SJSA1 (cell line): ENCODE measurements at places on chromosomes 4 and X.

DNA sequence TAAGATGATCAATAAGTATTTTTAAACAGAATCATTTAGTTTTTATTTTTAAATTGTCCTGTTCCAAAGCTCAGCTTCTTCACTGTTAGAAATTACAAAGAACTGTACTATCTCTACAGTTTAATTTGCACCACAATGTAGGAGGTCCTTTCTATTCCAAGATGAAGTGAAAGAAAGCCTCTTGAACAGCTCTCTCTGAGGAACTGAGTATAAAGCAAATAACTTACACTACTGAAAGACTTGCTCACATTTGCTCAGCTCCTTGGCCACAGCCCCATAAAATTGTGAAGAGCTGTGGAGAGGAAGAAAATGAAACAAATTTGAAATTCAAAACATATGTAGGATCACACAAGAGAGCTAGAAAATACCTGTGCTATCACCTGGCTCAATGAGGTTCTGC is 68.6 kb downstream of the ENPEP start:
- H3K4me3 ChIP-seq, result no peak overlapping the region
- no peak overlapping the region for H3K27ac ChIP-seq
- H3K36me3 ChIP-seq, result no peaks in the 10 kb centered on the region
- DNase-seq, result no peak

- DNase-seq, result no peak
- H3K36me3 ChIP-seq, result no peaks in the 10 kb centered on the region
- no peak overlapping the region for H3K27ac ChIP-seq
- no peaks in the 10 kb centered on the region for H3K27me3 ChIP-seq
Observed at GRCh38 chrX:132819711-132820264, 138.6 kb downstream of the HS6ST2 start.

- no peaks in the 10 kb centered on the region for H3K27me3 ChIP-seq
- no peak for DNase-seq
- H3K4me3 ChIP-seq, result no peak overlapping the region
- no peak overlapping the region for H3K27ac ChIP-seq
Observed at GRCh38 chr4:153741541-153741940, 18.3 kb downstream of the RNF175 start.

- no peak overlapping the region for H3K27ac ChIP-seq
- no peak overlapping the region for H3K4me3 ChIP-seq
- H3K4me1 ChIP-seq, result no peaks in the 10 kb centered on the region
- no peaks in the 10 kb centered on the region for H3K27me3 ChIP-seq
- DNase-seq, result no peak
Observed at GRCh38 chr4:155033604-155034003, 174.8 kb upstream of the NPY2R start.

DNA sequence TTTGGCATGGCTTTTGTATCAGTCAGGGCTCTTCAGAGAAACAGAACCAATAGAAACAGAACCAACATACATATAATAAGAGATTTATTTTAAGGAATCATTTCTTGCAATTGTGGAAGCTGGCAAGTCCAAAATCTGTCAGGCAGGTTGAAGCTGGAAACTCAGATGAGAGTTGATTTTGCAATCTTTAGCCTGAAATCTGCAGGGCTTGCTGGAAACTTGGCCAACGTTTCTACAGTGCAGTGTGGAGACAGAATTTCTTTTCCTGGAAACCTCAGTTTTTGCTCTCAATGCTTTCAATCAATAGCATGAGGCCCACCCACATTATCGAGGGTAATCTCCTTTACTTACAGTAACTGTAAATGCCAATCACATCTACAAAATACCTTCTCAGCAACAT is 45.4 kb downstream of the COMMD8 start:
- H3K4me1 ChIP-seq, result no peaks in the 10 kb centered on the region
- no peak overlapping the region for H3K27ac ChIP-seq
- DNase-seq, result no peak
- no peaks in the 10 kb centered on the region for H3K36me3 ChIP-seq
- H3K4me3 ChIP-seq, result no peak overlapping the region

GRCh38 chrX:150610446-150610845 is 42.0 kb downstream of the MTM1 start:
- no peak overlapping the region for H3K4me3 ChIP-seq
- no peak for DNase-seq
- no peaks in the 10 kb centered on the region for H3K27me3 ChIP-seq
- no peak overlapping the region for H3K27ac ChIP-seq
- no peaks in the 10 kb centered on the region for H3K4me1 ChIP-seq

- H3K4me1 ChIP-seq, result no peaks in the 10 kb centered on the region
- peaks cover 7% of the 10 kb centered on the region; the same call in 1 of the 2 replicates for H3K36me3 ChIP-seq
- no peak overlapping the region for H3K27ac ChIP-seq
Observed at GRCh38 chr4:122212880-122213279, 60.7 kb downstream of the BLTP1 start.

DNA sequence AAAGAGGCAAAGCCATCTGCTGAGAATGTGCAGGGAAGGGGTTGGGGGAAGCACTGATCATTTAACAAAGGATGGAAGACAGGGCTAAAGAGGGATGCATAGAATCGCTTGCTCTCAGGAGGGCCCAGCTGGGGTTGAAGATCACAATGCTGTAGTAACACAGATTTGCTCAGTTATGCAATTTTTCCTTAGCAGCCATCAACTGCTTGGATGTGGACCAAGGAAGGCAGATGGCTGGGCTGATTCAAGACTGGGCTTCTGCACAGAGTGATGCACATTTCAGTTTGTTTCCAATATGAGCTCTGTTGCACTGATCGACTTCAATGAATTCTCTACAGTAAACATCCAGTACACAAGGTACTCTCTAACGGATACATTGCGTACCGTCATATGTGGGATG is 127.8 kb upstream of the TBL1X start:
- H3K4me1 ChIP-seq, result peaks cover 26% of the 10 kb centered on the region
- DNase-seq, result no peak
- H3K4me3 ChIP-seq, result no peak overlapping the region
- no peak overlapping the region for H3K27ac ChIP-seq

DNA sequence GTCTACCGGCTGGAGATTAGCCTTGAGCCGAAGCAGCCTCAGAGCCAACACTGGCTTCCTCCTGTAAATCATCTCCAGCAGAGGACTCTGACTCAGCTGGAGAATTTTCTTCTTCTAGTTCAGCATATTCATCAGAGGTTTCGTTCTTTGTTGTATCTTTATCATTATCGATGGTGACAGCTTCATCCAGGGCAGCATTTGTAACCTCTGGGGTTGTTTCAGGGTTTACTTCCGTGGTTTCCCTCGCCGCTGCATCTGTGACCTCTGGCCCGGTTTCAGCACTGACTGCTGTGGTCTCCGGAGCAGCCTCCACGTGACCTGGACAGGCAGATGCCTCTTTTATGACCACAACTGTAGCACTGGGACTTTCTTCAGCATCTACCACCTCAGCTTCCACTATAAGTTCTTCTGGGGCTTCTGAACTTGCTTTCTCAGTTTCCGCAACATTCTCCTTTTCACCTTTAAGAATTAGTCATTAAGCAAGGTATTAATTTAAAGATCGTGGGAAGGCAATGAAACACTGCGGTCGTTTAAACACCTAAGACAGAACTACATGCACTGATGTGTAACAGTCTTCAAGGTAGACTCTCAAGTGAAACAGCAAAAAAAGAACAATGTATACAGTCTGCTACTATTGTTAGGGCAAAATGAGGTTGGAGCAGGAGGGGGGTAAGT is 13.3 kb downstream of the MGARP start:
- no peaks in the 10 kb centered on the region for H3K27me3 ChIP-seq
- H3K27ac ChIP-seq, result peak overlapping the region; percentile 18; the same call in 1 of the 2 replicates
- H3K4me1 ChIP-seq, result peaks cover 11% of the 10 kb centered on the region

- no peaks in the 10 kb centered on the region for H3K4me1 ChIP-seq
- H3K27ac ChIP-seq, result no peak within 1 kb of the TSS
- no peaks in the 10 kb centered on the region for H3K27me3 ChIP-seq
Observed at GRCh38 chr4:5019274-5019673, at the start of gene CYTL1. TSS of gene CYTL1 (minus strand) at chr4:5019458. CDS start at chr4:5019445, 13 bp downstream.

- H3K4me3 ChIP-seq, result peak overlapping the region; percentile 61
- H3K4me1 ChIP-seq, result peaks cover 16% of the 10 kb centered on the region
Observed at GRCh38 chr4:110636680-110637407, 14.0 kb upstream of the PITX2 start.

DNA sequence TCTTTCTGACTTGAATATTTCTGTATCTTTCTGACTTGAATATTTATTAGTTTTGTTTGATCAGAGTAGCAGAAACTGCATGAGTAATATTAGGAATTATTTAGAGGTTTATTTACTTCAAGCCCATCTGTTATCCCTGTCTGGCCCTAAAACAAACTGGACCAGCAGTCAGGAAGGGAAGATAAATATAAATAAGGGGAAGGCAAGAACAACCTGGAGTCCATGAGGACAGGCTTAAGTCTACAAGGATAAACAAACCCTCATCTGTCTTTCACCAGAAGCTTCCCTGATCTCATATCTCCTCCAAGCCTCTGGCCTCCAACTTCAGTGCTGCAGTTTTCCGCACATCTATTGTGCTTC is 524.9 kb downstream of the CENPC start:
- H3K4me3 ChIP-seq, result no peak overlapping the region
- H3K27me3 ChIP-seq, result no peaks in the 10 kb centered on the region
- DNase-seq, result no peak
- peak overlapping the region; percentile 87 for H3K27ac ChIP-seq

DNA sequence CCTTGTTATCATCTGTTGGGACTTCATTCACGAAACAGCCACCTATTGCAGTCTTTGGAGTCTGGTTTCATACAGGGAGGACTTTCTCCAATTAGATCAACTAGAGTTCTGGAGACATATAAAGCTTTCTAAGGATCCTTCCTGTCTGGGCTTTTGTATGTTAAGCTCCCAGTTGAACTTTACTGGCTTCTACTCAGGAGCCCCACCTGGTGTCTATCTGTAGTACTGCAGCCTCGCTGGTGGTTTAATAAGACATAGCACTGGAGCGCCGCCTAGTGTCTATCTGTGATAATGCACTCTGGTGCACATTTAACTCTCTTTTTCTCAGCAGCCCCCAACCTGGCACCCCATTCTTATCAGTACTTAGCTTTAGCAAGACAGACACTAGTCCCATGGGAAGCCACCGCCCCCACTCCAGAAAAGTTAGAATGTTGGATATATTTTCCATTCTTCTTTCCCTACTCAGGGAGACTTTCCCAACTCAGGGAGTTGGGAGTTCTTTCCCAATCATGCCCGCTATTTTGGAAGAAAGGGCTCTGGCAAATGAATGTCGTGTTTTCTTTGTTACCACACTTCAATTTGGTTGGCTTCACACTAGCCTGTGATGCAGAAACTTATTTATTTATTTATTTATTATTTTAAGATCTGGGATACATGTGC is 36.9 kb upstream of the SYTL4 start:
- no peaks in the 10 kb centered on the region for H3K27me3 ChIP-seq
- no peak overlapping the region for H3K27ac ChIP-seq
- no peaks in the 10 kb centered on the region for H3K36me3 ChIP-seq
- DNase-seq, result peak; percentile 44
- no peak overlapping the region for H3K4me3 ChIP-seq

DNA sequence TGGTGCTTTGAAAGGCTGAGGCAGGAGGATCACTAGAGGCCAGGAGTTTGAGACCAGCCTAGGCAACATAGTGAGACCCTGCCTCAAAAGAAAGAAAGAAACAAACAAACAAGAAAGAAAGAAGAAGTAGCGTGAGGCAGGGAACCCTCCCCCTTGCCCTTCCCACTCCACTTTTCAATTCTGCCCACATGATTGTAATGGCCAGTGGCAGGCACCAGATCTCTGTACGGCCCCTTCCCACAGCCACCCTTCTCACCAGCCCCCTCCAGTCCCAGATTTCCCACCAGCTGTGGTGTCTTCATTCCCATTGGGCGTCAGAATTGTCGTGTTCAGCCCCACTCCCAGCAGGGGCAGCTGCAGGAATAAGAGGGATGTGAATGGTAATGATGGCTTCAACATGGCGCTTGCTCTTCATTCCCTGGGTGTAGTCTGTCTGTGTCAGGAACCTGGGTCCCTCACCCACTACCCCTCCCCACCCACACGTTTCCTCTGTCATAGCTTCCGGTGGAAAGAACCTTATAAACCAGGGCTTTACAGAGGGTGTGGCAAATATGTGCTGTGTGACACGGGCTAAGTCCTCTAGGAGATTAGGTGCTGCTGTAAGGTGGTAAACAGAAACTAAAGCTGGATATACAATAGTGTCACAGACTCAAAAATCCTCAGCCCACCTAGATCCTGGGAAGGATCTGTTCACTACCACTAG is at the start of gene IL2RG:
IL2RG (minus strand) TSS at position 437 of the 703 bp plus-strand sequence; CDS start at position 399, 38 bp downstream.
- no peaks in the 10 kb centered on the region for H3K27me3 ChIP-seq
- H3K27ac ChIP-seq, result no peak within 1 kb of the TSS
- H3K4me3 ChIP-seq, result no peak within 1 kb of the TSS
- no peaks in the 10 kb centered on the region for H3K36me3 ChIP-seq

GRCh38 chr4:118974758-118975157 is 86.1 kb downstream of the SYNPO2 start:
- no peaks in the 10 kb centered on the region for H3K27me3 ChIP-seq
- H3K4me1 ChIP-seq, result no peaks in the 10 kb centered on the region
- no peak for DNase-seq
- no peak overlapping the region for H3K4me3 ChIP-seq
- H3K27ac ChIP-seq, result no peak overlapping the region

- no peak for DNase-seq
- H3K4me1 ChIP-seq, result peaks cover 10% of the 10 kb centered on the region
- H3K27ac ChIP-seq, result no peak overlapping the region
- peak overlapping the region; percentile 79; the same call in 1 of the 2 replicates for H3K4me3 ChIP-seq
- H3K27me3 ChIP-seq, result no peaks in the 10 kb centered on the region
Observed at GRCh38 chr4:74159143-74159709, 1.3 kb downstream of the MTHFD2L start.

DNA sequence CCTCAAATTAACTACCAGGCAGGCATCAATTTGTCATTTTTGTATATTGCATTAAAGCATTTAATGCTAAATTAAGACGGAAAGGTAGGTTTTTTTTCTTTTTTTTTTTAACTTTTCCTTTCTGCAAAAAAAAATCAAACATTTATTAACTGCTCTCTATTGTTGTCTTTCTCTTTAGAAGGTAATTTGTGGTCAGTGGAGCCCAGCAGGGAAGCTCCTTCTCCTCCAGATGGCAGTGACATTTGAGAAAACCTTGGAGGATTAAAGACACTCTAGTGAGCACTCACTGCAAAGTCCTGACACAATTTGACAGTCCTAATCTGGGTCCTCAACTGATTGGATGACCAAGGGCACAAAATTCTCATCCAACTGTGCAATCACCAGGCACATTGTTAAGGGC is 102.4 kb downstream of the SLIT2 start:
- no peaks in the 10 kb centered on the region for H3K36me3 ChIP-seq
- no peaks in the 10 kb centered on the region for H3K4me1 ChIP-seq
- H3K27ac ChIP-seq, result no peak overlapping the region
- no peaks in the 10 kb centered on the region for H3K27me3 ChIP-seq

DNA sequence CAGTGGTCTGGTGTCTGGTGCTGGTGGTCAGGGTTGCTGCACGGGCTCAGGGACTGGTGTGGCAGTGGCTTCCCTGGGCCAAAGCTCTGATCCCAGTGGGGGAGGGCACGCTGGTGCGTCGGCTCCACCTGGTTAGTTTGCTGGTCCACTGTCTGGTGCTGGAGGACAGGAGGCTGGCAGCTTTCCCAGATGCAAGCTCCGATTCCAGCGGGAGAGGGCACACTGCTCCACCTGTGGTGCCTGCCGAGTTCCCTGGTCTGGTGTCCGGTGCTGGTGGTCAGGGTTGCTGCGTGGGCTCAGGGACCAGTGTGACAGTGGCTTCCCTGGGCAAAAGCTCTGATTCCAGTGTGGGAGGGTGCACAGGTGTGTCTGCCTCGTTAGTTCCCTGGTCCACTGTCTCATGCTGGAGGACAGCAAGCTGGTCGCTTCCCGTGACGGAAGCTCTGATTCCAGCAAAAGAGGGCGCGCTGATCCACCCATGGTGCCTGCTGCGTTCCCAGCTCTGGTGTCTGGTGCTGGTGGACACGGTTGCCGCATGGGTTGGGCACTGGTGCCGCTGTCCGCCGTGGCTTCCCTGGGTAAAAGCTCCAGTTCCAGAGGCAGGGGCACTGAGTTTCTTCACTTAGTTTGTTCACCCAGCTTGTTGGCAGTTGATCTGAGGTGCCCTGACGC is 5.8 kb downstream of the VMA21 start:
- H3K27me3 ChIP-seq, result no peaks in the 10 kb centered on the region
- H3K4me1 ChIP-seq, result no peaks in the 10 kb centered on the region; the same call in 1 of the 2 replicates
- H3K36me3 ChIP-seq, result peaks cover 9% of the 10 kb centered on the region; the same call in 1 of the 2 replicates
- no peak overlapping the region for H3K4me3 ChIP-seq
- no peak overlapping the region for H3K27ac ChIP-seq
